ENCODE measurements at places on chromosomes 3 and 15.

DNA sequence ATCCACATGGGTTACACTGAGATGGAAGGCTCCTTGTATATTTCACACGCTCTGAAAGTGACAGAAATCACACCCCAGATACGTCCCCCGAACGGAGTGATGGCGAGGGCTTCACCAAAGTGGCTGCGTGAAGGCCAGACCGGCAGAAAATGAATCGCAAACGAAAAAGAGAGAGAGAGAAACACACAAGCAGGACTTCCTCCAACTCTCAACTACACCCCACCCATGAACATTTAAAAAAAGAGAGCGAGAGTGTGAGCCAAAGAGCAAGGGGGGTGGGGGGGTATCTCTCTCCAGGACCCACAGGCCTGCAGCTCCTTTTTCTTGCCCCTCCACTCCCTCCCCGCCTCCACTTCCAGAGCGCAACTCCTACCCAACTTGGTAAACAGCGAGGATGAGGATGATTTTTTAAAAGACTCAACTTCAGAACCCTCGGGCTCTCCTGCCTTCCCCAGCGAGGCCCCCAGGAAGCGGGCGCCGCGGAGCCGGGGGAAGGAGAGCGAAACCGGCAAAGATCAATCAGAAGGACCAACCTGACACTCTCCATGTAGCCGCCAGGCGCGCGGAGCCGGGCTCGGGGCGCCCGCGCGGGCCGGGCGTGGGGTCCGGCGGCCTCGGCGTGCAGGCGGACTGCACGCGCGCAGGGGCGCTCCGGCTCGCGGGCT lies 519.1 kb downstream of the FOXP1 start:
- no peak for DNase-seq

- DNase-seq: no peak
Observed at GRCh38 chr3:46012246-46012645, 15.0 kb downstream of the XCR1 start.

- no peak for DNase-seq
Observed at GRCh38 chr3:129234441-129234840, 15.0 kb upstream of the COPG1 start.

DNA sequence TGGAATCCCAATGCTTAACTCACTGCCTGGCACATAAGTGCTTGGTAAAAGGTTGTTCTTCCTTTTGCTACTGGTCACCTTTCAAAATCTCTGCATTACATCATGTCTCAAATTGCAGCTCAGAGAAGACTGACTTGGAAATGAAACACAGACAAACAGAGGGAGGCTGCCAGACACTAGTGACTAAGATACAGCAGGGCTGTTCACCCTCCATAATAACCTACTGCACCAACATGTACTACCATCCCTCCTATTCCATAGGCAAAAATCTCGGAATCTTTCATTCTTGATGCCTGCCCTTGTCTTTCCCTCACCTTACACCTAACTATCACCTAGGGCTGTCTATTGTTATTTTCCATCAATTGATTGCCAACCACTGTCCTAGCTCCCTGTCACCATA lies 502.3 kb upstream of the ADAMTS9 start:
- no peak for DNase-seq

GRCh38 chr15:97967881-97968280 lies 7.4 kb downstream of the ARRDC4 start:
- DNase-seq: no peak

- DNase-seq: no peak
Observed at GRCh38 chr15:93109336-93110102, 20.5 kb upstream of the RGMA start.

- no peak for DNase-seq
Observed at GRCh38 chr3:121781611-121782010, 32.1 kb upstream of the GOLGB1 start.

GRCh38 chr15:57927091-57927631 lies 138.3 kb downstream of the ALDH1A2 start:
- no peak for DNase-seq

DNA sequence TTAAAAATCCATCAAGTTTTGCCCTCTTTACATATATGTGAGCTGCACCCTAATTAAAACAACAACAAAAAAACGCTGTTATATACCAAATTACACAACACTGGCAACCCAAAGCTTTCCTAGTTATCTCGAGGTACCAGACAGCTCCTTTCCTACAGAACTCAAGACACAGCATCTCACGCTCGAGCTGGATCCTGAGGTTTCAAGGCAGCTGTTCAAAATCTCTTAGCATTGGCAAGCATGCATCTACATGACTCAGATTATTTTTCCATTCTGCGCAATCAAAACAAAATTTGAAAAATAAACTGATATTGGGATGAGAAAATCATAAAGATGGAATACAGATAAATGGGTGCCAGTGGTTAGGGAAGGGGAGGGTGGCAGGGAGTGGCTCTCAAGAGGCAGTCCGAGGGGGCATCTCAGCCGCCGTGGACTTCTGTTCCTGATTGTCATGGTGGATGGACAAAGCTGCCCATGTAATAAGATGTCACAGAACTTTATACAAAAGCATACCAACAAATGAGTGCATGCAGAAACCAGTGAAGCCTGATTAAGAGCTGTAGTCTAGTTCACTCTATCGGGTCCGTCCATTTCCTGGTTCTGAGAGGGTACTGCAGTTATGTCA lies 91.5 kb downstream of the ADAMTS17 start:
- no peak for DNase-seq

DNA sequence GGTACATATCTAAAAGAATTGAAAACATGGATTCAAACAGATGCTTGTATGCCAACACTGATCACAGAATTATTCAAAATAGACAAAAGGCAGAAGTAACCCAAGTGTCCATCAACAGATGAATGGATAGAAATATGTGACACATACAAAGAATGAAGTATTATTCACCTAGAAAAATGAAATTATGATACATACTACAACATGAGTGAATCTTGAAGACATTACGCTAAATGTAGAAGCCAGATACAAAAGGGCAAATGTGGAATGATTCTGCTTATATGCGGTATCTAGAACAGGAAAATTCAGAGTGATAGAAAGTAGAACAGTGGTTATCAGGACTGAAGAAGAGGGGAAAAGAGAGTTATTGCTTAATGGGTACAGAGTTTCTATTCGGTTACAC lies 26.2 kb upstream of the SLC12A8 start:
- DNase-seq: no peak

DNA sequence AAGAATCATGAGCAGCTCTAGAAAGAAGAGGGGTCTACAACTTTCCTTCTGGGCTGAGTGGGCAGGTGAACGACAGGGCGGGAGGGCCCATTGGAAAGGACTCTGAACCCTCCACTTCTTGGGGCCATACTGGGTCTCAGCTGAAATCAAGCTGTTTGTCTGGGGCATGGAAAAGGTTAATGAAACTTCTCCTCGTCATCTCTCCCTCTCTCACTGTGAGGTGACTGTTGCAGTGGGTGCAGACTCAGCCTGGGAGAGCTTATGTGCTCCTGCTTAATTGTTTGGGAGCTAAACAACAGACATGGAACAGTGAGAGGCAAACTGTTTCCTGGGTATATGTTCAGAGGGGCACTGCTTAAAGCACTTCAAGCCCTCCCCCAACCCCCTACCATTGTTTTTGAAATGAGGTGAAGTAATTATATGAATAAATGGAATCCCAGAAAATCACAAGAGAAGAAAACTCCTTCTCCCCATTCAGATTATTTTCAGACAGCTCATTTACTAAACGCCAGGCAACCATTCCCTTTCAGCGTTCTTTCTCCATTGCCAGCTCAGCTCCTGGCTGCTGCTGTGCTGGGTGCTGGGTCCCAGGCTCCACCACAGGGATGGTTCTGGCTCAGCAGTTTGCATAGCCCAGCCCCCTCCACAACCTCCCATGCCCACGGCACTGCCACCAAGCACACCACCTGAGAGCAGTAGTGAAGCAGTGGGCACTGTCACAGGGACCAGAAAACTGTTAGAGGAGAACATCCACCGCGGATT lies 444.9 kb upstream of the TBL1XR1 start:
- no peak for DNase-seq
